Effector CD4-positive, alpha-beta T cell (primary cell): ENCODE measurements at places on chromosomes 16 and 17.

DNA sequence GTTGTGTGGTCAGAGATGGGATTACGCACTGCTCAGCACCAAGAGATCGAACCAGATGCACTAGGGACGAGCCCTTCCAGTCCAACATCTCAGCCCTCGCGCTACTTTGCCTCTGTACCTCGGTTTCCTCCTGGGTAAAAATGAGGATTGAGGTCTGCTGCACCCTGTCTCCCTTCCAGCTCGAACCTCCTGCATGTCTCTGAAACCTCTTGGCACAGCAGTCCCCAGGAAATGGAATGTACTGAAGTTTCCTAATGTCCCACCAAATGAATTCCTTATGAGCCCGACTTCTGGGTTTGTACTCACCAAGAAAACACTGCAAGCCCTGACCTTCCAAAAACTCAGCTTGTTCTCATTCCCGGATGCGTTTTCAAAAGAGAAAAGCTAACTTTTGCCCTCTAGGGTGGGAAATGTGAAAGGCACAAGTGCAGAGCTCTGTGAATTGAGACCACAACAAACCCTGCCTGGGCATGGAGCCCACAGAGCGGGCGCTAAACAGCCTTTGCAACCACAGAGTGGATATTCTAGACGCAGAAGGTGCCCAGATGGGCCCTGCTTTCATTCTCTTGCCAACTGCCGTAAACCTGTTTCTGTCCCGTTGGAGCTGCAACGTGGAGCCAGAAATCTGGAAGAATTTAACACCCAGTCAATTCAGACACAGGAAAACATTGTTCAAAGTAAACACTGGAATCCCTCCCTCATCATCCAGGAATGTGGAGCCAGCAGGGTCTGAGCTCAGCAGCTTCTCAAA is 10.3 kb downstream of the CDRT4 start:
- DNase-seq, result no peak

DNA sequence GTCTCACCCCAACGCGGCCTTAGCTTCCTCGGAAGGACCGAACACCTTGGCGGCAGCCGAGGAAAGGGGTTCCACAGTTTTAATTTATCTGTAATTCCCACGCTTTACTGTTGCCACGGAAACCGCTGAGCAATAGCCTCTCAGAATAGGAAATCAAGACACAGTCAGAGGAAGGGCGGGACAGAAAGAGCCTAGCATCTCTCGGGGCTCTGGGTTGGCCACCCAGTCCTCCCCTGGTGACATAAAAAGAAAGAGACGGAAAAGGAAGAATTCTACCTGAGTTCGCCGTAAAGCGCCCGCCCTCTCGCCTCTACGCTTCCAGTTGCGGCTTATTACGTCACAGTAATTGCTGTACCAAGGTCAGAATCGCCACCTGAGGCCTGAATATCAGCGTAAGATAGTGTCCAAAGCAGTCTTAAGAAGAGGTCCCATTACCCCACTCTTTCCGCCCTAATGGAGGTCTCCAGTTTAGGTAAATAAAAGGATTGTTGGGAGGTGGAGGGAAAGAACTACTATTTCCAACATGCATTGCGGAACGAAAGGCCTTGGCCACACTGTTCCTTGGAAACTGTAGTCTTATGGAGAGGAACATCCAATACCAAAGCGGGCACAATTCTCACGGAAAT is 761 bp upstream of the NBR1 start:
- peak; percentile 82 for DNase-seq

- DNase-seq, result no peak
Measured at GRCh38 chr17:68389041-68389440, 68.3 kb downstream of the WIPI1 start.

DNA sequence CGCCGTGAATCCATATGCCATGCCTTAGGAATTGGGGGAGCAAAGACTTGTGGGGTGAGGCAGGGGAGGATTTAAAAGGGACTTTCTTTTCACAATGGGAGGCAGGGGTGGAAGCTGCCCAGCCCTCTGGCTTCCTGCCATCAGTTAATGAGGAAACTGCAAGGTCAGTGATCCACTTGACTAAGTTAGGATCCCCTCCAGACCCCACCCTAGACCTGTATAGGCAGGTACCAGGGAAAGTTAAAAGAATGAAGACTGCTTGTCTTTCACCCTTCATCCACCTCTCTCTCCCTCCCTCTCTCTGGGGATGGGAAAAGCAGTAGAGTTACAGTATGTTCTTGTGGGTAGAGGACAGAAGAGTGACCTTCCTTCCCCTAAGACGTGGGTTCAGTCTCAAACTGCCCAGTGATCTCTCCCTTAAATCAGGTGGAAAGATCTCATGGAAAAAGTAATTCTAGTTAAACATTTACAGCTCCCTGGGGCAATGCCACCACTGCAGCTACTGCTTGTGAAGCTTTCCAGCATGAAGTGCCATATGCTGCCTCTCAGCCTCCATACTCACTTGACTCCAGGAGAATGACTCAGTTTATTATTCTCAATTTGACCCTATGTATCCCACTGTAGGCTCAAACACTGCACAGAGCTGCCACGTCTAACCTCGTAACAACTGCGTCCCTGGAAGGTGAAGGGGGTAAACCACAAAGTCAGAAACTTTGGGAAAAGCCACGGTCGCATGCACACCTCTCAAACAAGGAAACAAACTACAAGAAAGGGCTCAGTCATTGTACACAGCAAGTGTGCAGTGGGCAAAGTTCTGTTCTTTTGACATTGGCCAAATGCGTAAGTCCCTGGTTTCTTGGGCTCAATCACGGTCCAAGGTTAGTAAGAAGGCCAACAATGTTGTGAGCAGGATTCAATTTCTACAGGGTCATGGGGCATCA is 1.2 kb downstream of the COA3 start:
- no peak for DNase-seq

GRCh38 chr17:42273474-42274252 is 2.5 kb downstream of the STAT5B start:
- DNase-seq, result no peak

- DNase-seq, result no peak
Measured at GRCh38 chr16:77208382-77208781, 9.2 kb downstream of the SYCE1L start.

DNA sequence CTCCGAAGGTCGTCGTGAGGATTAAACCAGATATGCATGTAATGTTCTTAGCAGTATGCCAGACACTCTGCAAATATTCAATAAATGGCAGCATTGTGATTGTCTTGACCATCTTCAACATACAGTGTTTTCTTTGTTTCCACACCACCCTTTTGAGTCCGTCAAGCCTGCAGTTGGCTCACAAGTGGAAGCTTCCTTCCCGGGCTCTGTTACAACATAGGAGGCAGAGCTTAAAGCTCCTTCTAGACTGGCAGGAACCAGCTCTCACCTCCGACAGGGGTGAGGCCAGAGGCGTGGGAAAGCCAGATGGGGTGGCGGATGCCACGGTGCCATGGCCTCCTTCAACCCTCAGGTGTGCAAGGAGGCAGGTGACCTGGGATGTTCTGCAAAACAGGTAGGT is 138.3 kb downstream of the FOXL1 start:
- DNase-seq, result no peak

GRCh38 chr16:70803319-70803718 is 2.4 kb upstream of the VAC14 start:
- no peak for DNase-seq
